ENCODE measurements at places on chromosomes 7 and 10.
A peak's percentile ranks its signal among the peaks of the same experiment; 100 is the strongest.

DNA sequence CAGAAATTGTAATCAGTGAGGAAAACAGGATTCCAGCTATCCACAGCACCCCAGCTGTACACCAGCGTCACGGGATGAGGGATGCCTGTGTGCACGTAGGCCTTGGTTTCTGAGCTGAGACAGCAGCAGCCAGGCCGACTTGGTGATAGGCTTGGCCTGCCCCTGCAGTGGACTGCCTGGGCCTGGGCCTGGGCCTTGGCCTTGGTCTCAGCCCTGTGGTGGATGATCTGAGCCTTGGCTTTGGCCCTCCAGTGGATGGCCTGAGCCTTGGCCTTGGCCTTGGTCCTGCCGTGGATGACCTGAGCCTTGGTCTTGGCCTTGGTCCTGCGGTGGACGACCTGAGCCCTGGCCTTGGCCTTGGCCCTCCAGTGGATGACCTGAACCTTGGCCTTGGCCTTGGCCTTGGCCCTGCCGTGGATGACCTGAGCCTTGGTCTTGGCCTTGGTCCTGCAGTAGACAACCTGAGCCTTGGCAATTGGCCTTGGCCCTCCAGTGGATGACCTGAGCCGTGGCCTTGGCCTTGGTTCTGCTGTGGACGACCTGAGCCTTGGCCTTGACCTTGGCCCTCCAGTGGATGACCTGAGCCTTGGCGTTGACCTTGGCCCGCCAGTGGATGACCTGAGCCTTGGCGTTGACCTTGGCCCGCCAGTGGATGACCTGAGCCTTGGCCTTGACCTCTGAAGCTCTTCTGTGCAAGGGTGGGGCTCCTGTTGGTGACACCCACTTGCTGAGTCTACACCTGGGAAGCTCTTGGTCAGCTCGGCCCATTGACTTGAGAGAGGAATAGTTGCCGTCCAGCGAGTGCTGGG is 93.8 kb downstream of the CUX1 start:
- peak; percentile 36 for DNase-seq

DNA sequence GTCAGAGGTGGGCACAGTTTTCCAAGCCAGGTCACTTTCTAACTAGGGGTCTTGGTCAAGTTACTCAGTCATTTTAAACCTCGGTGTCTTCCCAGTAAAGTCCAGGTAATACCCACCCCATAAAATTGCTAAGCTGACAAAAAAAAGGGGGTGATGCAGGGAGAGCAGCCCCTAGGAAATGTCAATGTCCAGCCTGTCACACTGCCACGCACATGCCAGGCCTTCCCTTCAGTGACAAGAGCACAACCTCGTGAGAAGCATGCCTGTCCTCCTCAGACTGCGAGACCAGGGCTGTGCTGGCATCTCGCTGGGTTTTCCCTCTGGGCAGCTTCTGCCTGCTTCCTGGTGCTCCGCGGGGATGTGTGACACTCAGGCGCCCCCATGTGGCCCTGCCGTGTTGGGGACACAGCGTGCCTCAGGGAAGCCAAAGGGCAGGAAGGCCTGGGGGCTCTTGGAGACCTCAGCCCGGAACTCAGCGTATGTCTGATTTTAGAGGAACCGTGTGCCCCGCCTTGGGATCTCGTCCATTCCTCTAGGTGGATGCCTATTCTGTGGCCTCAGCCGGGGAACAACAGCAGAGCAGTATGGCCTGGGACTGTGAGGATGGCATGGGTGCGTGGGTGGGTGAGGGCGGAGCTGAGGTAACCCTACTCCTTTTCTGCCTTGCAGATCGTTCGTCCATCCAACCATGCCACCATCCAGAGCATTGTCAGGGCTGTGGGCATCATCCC is 10.2 kb upstream of the GDF2 start:
- peak; percentile 72 for DNase-seq

DNA sequence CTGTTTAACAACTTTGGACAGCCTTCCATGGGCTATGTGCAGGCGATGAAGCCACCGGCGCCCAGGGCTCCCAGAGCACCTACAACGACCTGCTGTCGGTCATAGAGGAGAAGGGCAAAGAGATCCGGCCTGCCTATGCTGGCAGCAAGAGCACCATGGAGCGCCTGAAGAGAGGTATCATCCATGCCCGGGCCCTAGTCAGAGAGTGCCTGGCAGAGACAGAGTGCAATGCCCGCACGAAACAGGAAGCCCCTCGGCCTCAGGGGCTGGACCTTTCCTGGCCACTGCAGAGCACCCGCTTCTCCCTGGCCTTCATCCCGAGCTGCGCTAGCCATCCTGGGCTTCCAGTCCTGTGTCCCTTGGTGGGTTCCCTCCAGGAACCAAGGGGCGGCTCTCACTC is 497.0 kb upstream of the PHF14 start:
- no peak for DNase-seq

DNA sequence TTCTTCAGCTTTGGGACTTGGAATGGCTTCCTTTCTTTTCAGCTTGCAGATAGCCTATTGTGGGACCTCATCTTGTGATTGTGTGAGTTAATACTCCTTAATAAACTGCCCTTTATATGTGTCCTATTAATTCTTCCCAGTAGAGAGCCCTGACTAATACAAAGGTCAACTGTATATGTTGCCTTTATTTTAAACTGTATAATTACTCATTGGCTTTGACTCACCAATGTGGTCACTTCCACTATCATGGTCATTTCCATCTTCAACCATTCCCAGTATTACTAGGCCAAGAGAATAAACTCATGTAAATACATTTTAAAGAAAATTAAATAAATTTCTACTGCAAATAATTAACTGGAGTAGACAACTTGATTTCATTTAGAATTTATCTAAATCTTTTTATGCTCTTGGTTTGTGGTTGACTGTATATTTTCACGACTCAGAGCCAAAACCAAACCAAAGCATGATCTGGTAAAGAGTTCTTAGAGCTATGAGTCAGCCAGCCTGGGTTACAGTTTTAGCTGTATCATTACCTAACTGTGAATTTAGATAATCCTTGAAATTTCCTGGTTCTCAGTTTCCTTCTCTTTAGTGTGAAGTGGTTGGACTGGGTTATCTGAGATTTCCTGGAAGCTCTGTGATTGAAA is 188.4 kb downstream of the PPP1R3A start:
- peak; percentile 11 for DNase-seq

DNA sequence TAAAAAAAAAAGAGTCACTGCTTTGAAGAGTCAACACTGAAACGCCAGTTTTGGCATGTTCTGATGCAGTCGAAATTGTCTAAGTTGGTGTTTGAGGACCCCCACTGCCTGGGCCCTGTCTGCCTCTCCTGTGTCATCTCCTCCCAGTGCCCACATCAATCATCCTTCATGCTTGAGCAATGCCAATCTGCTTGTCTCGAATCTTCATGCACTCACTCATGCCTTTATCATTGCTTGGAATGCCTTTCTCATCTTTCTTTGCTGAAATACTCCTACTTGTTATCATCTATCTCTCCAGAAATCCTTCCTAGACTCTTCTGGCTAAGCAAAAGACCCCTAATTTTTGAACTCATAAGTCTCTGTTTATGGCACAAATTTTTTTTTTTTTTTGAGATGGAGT is 42.1 kb upstream of the PLPP4 start:
- no peak for DNase-seq

DNA sequence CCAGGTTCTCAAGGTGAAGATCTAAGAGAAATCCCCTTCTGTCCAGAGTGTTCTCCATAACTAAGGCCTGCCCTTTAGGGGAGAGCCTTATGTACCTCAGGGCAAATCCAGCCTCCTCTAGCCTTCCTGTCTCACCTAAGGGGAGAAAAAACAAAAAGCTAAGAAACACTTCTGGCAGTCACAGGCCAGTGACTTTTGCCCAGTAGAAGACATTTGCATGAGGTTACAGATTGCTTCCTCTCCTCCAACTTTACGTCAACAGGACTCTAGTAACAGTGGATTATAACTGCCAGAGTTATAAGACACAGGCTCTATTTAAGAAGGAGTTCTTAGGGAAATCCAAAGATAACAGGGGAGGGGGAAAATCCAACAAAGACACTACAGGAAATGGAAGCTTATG is 15.9 kb upstream of the FAM241B start:
- no peak for DNase-seq

- no peak for DNase-seq
Observed at GRCh38 chr7:36840904-36841303, 116.6 kb upstream of the AOAH start.

DNA sequence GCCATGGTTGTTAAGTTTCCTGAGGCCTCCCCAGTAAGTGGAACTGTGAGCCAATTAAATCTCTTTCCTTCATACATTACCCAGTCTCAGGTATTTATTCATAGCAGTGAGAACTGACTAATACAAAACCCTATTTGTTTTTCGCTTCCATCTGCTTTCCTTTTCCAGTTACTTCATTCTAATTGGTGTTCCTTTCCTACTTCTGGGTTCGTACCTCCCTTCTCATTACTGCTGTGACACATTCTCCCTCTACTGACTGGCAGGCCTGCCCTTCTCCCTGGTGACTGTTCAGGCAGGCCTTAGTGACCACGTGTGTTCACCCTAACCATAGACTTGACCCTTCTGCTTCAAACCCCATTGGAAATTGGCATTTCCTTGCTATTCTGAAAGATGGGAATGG is 37.7 kb downstream of the MTURN start:
- no peak for DNase-seq

DNA sequence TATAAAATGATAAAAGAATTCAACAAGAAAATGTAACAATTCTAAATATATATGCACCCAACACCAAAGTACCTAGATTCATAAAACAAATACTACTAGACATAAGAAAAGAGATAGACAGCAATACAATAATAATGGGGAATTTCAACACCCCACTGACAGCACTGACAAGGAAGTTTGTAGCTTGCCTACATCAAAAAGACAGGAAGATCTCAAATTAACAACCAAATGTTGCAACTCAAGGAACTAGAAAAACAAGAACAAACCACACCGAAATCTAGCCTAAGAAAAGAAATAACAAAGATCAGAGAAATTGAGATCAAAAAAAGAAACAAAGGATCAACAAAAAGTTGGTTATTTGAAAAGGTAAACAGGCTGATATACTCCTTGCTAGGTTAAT is 36.5 kb upstream of the TNKS2 start:
- DNase-seq, result no peak

GRCh38 chr7:103660455-103661371 is 214.7 kb upstream of the SLC26A5 start:
- DNase-seq, result peak; percentile 26

DNA sequence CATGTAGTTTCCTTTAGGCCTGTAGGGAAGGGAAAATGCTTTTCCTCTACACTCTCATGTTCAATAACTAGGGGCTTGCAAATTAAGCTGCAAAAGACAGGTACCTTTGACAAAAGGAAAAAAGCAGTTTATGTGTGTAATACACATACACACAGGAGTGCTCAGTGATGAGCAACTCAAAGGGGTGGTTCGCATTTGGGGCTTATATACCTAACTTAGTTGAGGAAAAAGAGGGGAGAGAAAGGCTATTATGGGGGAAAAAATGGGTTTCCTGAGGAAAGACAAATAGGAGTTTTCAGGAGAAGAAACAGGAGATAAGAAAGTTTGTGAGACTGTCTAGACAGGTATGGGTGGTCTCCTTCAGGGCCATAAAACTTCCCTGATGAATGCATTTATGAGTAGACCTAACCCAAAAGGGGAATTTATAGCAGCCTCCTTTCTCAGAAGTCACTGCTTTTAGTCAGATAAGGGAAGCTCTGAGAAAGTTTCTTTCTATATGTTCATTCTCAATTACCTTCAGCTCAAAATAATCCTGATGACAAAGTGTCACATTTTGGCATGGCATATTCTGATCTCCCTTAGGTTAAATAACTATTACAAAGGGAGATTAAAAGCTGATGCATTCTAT is 55.2 kb upstream of the EZH2 start:
- no peak for DNase-seq

- DNase-seq, result no peak
Observed at GRCh38 chr10:4013651-4014121, 228.7 kb upstream of the KLF6 start.

GRCh38 chr7:150379441-150380379 is 580 bp downstream of the ZNF775 start:
- no peak for DNase-seq

GRCh38 chr7:112763996-112764395 is 26.2 kb downstream of the TMEM168 start:
- DNase-seq, result no peak

DNA sequence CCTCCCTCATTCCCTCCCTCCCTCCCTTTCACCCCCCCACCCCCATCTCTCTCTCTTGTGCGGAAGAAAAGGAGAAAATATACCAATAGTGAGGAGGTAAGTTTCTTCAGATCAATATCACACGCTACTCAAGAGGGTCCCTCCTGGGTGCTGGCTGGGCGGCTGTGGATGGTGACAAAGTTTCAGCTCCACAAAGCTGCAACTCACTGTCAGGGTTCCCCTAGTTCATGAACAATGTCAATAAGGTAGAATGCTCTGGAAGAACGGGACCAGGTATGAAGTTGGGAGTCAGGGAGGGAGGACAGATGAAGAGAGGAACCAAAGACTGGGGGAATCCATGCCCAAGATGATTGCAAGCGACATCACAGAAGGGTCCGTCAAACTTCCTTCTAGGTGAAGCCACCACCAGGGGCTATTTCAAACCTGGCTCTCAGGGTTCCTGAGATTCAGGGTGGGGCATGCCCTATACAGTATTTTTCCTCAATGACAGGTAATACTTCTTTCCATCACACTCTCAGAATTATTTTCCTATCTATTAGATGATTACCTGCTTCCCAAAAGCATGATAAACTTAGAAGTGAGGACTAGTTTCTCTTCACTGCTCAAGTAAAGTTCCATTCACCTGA is 1.4 kb upstream of the PDE1C start:
- no peak for DNase-seq
